ENCODE measurements at places on chromosomes 2 and 18. TPM values are rescaled to one million over a fixed set of nuclear protein-coding genes. Genes with fewer than 3 reads are reported as not detected.

DNA sequence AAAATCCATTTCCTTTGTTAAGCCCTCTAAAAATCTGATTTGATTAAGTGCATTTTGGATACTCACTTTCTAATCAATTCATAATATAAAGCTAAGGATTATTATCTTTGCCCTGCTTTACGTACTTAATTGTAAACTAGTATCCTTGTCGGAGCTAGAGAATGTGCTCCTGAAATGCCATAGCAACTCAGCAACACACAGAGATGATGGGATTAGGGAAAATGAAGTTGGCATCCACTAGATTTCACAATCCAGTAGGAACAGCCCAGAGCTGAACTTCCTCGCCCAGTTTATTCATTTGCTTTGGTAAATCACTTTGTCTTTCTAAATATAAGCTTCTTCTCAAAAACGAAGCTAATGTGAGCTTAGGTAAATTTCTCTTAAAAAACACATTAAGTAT lies 386.3 kb downstream of the CTNNA2 start:
- no peak for DNase-seq

DNA sequence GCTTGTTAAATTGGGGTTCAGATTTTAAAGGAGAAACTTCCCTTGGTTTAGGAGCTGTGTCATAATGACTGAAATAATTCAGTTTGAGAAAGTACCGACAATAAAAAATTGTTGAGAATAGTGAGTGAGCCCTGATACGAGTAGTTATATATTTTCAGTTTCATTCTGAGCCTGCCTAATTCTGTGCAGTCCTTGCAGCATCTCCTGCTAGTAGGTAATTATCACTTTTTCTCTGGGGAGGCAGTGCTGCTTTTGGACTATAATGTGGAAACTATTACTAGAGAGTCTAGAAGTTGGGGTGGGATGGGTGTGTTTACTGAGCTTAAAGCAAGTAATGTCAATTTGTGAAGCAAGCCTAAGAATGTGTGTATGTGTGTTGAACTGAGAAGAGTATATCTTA lies 21.7 kb downstream of the ZNF638 start:
- no peak for DNase-seq

DNA sequence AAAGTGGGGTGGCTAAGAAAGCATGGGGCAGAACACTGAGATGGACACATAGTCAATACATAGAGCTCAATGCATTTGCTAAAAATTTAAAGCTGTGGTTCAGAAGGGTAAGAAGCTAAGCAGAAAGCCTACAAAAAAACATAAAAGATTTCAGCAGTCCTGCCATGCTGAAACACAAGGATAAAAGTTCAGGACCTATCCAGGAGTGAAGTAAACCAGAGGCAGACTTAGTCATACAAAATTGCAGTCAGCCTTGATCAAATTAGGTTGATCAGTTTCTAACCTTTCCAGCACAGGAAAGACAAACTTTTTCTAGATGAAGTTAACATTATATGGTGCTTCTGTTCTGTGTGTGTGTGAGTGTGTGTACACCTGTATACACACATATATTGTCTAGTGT lies 120.8 kb upstream of the RBMS1 start:
- no peak for DNase-seq

DNA sequence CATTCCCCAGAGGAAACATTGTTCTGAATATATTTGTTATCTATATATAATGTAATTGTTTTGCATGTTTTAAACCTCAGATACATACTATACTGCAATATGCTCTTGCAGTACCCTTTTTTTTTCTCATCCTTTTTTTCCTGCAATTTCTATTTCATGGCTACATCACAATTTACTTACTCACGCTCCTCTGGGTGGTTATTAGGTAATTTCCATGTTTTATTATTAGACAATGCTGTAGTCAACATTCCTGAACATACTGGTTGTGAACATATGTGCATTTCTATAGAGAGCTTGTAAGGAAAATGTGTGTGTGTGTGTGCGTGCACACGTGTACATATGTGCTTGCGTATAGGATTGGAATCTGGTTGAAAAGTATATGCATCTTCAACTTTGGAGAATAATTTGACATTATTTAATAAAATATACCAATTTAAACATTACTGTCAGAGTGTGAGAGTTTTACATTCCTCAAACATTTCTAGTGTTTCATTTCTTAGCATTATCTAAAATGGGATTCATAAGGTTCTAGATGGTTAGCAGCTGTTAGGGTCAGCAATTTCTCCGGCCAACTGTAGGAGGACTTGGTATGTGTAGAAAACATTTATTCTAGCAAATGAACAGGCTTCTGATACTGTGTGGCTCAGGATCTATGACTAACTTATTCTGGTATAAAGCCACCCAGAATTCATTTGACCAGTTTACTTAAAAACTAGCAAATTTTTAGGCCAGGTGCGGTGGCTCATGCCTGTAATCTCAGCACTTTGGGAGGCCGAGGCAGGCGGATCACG lies 22.4 kb downstream of the NCOA1 start:
- DNase-seq, result no peak

DNA sequence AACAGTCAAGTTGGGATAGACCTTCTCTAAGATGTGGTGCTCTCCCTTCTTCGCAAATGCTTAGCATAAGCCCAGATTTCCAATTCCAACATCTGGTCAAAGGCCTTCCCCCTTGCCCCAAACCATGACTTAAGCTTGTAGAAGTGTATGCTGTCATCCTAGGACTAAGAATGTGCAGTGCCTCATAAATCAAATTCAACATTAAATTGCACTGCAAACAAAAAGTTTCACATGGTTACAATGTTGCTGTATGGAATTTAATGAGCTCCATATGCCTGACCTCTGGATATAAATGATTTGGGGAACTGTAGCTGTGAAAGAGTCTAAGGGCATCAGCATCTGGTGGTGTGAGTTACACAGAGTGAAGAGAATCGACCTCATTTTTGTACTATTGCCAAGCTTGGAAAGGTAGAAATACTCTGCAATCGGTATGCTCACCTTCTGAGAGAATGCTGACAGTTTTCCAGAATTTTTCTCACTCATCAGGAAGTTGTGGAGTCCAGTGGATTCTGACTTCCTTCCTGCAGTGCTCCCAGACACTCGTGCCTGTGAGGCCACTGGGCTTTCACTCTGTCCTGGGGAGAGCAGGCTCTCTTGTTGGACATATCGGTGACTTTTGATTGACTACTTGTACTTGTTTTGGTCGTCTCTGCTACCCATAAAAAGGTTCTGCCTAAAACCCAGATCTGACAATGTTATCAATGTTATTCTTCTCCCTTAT lies 40.6 kb downstream of the FASTKD2 start:
- DNase-seq, result no peak

SERPINB8 gene
- total RNA-seq, result 22.1 TPM

- no peak for DNase-seq
Observed at GRCh38 chr18:12851716-12852115, 32.3 kb downstream of the PTPN2 start.

DNA sequence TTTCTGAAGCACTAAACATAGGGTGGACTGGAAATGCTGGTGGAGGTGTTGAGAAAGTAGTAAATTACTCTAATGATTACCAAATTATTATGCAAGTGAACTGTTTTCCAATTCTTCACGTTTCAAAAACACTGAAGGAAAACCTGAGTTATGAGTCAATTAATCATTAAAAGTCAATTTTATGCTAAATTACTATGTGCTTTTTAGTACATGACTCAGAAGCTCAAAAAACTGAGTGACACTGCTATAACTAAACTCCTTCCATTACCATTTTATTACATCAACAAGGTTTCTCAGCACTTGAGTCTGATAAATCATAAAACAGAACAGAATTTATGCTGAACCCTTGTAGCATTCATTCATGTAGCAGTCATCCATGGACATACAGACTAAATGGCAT lies 20.4 kb downstream of the CHMP3 start:
- no peak for DNase-seq

- DNase-seq, result no peak
Observed at GRCh38 chr2:11597538-11598225, 63.8 kb downstream of the GREB1 start.

DNA sequence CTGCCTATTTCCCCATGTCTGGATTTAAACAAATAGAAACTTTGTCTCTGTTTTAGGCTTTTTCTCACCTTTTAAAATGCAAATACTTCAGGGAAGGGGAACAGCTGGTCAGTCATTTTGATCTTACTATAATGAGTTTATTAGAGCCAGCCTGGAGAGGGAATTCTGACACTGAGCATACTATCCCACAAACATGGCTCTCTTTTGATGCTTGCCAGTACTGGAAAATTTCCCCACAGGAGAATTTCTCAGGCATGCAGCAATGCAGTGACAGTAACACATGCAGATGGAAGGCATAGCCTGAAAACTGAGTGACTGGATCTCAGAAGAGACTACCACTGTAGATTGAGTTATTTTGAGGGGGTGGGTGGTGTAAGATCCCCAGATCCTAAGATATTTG lies 974.3 kb upstream of the CELF4 start:
- DNase-seq, result no peak

TCF7L1 gene
- 0.67 TPM for total RNA-seq

TMEM198 gene
- 0.39 TPM for total RNA-seq

DNA sequence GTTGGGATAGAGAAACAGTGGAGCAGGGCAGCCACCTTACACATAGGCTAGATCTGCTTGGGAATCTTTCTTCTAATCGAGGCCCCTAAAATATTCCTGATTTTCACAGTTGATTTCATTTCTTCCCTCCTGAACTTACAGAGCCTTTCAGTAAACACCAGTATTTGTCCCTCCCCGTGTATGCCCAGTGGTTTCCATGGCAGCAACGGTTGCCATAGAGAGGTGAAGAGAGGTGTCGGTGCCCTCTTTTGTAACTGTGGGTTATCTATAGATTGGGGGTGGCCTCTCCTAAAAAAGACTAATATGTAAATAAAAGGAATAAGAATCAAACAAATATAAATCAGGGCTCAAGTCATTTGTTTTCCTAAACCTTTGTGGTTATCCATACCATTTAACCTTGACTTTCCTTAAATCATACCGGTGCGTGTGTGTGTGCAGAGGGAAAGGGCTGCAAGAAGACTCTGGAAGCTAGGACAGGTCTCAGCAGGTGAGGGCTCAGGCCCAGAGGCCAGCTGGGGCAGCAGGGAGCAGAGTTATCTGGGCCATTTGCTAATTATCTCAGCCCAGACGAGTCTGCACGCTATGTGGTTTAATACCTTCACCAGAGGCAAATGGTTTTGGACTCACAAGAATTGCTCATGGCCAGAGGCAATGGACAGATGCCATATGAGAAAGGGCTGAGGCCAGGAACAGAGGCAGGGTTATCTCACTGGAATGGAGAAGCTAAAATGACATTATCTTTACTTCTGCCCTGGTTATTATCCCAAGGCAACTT lies 35.5 kb downstream of the LIPG start:
- no peak for DNase-seq

DNA sequence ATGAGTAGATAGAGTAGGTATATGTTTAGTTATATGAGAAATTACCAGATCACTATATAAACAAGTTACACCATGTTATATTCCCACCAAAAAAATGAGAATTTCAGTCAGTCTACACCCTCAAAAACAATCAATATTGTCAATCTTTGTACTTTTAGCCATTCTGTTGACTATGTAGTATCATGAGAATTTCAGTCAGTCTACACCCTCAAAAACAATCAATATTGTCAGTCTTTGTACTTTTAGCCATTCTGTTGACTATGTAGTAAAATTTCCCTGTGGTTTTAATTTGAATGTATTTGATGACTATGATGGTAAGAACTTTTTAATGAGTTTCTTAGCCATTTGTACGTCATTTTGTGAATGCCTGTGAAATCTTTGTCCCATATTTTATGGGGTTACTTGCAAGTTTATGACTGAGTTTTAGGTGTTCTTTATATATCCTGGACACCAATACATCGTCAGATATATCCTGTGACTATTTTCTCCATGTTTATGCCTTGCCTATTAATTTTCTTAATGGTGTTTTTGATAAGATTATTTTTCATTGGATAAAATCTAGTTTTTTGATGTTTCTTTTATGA lies 528.4 kb upstream of the SPHKAP start:
- no peak for DNase-seq

DNA sequence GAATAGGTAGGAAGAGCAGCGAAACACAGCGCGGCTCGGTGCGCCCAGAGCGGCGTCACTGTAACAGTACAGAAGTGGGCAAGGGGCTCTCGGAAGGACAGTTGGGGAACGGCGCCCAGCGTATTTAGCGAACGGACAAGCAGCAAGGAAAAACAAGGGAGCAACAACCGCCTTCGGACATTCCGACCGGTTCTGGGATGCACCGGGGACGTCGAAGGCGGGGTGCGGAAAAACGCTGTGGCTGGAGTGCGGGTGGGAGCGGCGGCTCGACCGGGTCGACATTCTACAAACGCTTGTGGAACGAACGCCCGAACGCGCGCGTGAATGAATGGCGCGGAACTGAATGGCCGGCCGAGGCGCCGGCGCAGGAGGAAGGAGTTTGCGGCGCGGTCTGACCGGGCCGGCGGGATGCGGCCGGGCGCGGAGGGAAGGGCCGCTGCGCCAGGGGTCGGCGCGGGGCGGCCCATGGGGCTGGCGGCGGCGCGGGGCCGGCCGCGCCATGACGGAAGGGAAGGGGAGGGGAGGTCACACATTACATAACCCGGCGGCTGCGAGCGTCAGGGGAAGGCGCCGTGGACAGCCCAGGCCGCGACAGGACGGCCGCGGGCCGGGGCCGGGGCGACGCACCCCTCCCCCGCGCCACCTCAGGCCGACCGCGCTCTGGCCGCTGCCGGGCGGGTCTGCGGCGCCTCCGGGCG lies 605 bp downstream of the REV1 start:
- peak; percentile 77 for DNase-seq

- no peak for DNase-seq
Observed at GRCh38 chr2:1841461-1841860, 97.1 kb upstream of the PXDN start.

DNA sequence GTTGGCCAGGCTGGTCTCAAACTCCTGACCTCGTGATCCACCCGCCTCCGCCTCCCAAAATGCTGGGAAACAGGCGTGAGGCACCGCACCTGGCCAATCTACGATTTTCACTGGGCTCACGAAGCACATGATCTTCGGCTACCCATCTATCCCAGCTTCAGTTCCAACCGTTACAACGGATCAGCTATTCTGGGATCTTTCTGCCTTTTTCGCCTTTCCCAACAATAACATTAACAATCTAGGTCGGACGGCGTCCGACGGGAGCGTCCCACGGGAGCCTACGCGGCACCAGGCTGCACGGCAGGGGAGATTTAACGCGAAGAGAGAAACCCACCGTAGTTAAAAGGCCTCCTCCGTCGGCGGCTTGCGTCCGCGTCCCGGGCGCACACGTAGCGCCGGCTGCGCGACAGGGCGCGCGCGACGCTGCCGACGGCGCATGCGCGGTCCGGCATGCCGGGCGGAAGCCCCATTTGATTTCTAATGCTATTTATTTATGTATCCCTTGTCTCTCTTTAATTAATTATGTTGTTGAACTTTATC lies at the start of gene MSL3B:
Gene MSL3B (minus strand): TSS at position 394 of the 540 bp plus-strand sequence.
- peak; percentile 80 for DNase-seq

DNA sequence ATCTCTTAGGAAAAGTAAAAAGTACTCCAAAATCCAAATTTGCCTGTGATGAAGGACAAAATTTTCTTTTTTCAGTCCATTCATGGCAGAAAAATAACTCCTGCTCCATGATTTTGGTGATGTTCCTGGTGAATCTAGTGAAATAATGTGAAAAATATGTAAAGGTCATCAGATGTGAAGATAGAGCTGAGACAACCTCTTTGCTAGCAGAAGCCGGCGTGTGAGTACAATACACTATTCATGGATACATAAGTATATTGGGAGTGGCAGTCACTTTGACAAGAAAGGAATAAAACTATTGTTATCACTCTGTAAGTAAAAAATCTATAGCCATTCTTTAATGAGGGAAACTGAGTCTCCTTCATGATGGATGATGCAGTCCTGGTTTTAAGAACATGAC lies 6.3 kb upstream of the SLC1A4 start:
- no peak for DNase-seq

EFHD1 gene
- not detected for total RNA-seq

GRCh38 chr2:19865151-19865550 lies 36.6 kb downstream of the TTC32 start:
- DNase-seq, result no peak

All from B cell (primary cell).